Midbrain (tissue), 1 donor: ENCODE measurements at places on chromosomes 2 and 18.

DNA sequence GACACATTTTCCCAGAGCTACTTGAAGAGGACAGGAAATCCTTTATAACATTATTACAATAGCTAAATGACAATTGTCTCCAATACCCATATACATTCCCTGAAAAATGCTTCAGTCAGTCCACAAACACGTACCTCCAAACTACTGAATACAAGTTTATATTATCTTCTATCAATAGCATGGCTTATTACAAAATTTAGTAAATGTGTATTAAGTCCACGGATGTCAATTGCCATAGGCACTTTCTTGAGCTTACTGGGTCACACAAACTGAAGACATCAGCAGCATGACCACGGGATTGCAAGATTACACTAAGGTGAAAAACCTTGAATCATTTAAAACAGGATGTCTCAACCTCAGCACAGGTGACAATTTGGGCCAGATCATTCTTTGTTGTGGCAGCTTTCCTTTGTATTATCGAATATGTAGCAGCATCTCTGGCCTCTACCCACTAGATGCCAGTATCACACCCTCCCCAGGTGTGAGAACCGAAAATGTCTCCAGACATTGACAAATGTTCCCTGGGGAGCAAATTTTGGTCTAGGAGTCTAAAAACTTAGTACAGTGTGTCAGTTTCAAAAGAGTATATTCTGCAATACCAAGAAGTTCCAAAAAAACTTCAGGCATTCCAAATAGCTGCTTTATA, 1.4 kb downstream of the MBD2 start:
- no peak for DNase-seq

GRCh38 chr2:86807468-86808275, 17.0 kb upstream of the CD8A start:
- no peak for DNase-seq

DNA sequence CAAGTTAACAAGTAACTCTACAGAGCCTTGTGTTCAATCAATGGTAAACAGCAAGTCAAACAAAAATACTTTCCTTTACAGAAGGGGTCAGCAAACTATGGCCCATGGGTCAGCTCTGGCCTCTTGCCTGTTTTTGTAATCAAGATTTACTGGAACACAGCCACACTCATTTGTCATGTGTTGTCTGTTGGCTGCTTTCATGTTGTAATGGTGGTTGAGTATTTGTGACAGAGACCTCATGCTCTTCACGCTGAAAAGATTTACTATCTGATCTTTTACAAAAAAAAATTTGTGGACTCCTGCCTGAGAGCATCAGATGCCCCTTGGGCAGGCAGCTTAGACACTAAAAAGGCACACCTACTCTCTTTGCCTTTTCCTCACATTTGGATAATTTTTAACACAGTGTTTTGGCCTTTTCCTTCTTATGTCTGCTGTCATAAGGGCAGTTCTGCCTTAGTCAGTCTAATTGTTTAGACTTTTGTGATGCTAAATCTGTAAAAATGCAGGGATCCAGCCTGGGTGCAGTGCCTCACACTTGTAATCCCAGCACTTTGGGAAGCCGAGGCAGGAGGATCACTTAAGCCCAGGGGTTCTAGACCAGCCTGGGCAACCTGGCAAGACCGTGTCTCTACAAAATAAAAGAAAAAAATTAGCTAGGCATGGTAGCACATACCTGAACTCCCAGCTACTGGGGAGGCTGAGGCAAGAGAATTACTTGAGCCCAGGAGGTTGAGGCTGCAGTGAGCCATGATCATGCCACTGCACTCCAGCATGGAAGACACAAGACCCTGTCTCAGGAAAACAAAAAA, 18.3 kb downstream of the IL1B start:
- no peak for DNase-seq

GRCh38 chr2:99648178-99648844, 158.5 kb upstream of the REV1 start:
- peak; percentile 45 for DNase-seq

GRCh38 chr2:217614096-217614495, 388.7 kb downstream of the TNS1 start:
- DNase-seq: no peak

DNA sequence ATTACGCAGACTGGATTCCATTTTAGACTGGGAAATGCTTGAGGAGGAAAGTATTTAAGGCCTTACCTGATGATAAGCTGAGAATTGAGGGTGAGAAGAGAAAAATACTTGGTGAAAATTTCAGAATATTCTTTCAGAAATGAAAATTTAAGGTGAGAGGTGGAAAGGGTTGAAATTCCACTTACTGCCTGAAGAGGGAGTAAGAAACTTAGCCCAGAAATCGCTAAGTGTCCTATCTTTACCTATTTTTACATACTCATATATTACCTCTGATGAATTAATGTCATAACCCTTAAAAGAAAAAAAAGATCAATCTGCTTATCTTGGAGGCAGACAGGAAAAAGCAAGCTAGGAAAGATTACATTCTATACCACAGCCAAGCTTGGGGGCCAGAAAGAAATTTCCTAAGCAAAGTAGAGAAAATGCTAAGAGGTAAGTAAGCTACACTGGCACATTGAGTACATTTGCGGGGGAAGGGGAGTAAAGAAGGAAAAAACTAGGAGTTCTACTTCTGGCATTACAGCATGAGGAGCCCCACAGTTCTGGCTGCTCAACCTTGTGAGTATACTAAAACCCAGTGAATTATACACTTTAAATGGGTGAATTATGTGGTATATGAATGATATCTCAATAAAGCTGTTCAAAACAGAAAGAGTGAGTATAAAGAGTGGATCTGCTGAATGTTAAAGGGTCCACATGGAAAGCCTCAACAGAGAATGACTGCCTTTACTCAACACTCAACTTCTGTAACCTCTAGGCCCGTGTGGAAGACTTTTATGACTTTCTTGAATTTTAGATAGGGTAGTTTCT, 33.8 kb downstream of the SMC6 start:
- DNase-seq: peak; percentile 5

DNA sequence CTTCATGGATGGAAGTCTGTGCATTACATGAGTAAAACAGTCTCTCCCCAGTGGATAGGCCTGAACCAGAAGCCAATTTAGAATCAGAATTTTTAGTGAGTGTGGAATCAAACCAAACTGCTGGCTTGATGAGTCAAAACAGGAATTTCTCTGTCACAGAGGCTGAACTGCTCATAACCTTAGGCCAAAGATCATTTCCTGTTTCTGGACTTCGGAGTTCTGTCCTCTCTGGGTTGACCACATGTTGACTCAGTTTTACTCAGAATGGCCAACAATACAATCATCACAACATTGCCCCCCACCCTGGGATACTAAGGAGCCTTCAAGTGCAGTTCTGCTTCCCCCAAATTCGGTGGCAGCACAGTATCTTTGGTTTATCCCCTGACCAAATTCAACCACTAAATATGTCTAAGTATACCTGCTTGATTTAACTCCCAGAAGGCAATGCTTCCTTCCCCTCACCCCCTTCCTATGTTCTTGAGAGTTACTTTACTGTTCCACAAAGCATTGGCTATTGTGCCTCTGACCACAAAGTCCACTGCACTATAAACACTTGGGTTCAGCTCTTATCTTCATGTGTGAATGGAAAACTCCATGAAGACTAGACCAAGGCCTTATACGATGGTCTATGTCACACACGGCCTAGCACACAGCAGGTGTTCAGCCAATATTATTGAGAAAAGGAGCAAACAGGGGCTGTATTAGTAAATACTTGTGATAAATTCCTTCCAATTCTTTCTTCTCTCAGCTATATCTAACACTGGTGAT, 67.8 kb downstream of the NXPH2 start:
- DNase-seq: no peak

GRCh38 chr18:21489919-21490495, 110.5 kb downstream of the ESCO1 start:
- no peak for DNase-seq

- DNase-seq: no peak
These were observed 35.7 kb downstream of the ATP8B1 start for GRCh38 chr18:57767259-57768050.

GRCh38 chr18:79043288-79043687, 25.9 kb upstream of the ATP9B start:
- DNase-seq: no peak

- no peak for DNase-seq
These were observed 2.1 kb upstream of the HAAO start for GRCh38 chr2:42794271-42795046.

- no peak for DNase-seq
These were observed 84.1 kb upstream of the NCKAP5 start for GRCh38 chr2:133652398-133652797.

GRCh38 chr18:3230401-3231334, 10.9 kb upstream of the MYOM1 start:
- no peak for DNase-seq

DNA sequence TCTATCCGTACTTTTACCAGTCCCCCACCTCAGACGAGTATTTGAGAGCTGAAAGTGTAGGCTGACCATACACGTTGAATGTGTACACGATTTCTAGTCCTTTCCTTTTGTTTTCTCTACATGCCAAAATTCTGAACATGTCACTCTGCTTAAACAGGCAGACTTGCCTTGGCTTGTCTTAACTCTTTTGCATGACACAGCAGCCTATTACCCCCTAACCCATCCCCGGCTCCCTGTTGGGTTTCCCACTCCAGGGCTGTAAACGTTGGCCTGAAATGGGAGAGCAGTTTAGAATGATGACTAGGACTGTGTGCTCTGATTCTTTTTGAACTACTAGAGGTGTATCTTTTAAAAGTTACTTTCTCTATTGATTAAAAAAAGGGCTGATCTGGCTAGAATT, 19.1 kb downstream of the MTCL1 start:
- DNase-seq: no peak

DNA sequence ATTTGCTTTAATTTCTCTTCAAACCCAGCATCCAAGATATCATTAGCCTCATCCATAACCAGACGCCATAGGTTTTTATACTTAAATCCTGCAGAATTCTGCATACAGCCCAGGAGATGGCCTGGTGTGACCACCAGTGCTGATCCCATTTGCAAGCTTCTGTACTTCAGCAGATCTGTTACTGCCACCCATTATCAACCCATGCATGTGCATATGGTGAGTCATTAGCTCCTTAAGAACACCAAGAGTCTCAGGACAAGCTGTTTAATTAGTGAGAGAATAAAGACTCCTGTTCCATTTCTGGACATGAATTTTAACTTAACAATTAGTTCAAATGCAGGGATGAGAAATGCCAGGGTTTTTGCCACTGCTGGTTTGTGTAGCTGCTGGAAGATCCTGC, 110.7 kb upstream of the TANK start:
- DNase-seq: no peak

DNA sequence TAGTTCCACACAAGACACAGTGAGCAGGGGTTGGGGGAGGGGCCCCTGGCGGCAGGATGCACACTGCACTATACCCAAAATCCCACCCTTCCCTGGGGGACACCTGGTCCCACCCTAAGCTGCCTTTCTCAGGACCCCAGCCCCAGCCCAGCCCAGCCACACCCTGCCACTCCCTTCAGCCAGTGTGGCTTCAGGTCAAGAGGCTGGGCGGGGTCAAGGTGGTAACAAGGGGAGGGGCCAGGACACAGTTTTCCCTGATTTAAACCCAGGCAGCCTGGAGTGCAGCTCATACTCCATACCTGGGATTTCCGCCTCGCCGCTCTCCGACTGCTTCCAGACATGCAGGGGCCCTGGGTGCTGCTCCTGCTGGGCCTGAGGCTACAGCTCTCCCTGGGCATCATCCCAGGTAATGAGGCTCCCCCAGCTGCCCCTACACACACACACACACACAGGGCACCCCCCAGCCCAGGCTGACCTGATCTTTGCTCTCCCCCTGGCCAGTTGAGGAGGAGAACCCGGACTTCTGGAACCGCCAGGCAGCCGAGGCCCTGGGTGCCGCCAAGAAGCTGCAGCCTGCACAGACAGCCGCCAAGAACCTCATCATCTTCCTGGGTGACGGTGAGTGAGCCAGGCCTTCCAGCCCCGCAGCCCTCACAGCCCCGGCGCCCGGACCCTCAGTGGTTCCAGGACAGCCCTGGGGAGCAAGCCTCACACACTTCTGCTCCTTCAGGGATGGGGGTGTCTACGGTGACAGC, at the start of gene ALPG:
Gene ALPG, plus strand, starts transcription at position 289 of the 755 bp plus-strand sequence. Its CDS starts 51 bp downstream, at position 340.
- no peak for DNase-seq

GRCh38 chr2:215505044-215505786, 69.3 kb upstream of the FN1 start:
- DNase-seq: no peak

GRCh38 chr2:26088038-26088643, 54.3 kb downstream of the RAB10 start:
- peak; percentile 69 for DNase-seq

GRCh38 chr2:84970210-84970867, 622 bp upstream of the KCMF1 start:
- peak; percentile 63 for DNase-seq

GRCh38 chr2:126808929-126809328, 89.8 kb upstream of the TEX51 start:
- DNase-seq: no peak

DNA sequence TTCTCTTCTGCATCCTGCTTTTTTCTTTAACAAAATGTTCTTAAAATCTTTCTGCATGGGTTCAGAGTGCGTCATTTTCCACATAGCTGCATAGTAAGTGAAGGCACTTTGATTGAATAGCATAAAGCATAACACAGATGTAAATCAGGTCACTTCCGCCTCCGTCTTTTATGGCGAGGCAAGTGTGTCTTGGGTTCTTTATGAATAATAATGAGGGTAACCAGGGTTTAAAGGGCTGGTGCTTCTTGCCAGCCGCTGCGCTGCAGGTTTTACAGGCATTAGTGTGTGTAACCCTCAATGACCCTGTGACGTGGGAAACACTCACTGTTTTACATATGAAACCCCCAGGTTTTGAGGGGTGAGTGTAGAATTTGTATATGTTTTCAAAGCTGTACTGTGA, 164.2 kb downstream of the MYT1L start:
- DNase-seq: no peak

DNA sequence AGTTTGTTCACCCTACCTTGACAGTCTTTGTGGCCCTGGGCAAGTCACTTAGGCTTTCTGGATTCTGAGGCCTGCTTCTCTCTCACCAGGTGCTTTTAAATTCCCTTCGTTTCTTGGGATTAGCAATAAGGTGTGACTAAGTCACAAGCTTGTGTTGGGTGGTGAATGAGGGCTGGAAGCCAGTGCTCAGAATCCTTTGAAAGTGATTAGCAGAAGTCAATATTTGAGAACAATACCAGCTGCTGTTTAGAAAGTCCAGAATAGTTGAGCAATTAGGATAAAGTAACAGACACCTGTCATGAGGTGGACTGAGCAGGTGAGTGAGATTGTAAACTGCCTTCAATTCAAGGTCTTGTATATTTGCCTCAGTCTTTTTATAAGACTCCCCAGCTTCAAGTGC, 19.3 kb upstream of the MGAT5 start:
- no peak for DNase-seq

DNA sequence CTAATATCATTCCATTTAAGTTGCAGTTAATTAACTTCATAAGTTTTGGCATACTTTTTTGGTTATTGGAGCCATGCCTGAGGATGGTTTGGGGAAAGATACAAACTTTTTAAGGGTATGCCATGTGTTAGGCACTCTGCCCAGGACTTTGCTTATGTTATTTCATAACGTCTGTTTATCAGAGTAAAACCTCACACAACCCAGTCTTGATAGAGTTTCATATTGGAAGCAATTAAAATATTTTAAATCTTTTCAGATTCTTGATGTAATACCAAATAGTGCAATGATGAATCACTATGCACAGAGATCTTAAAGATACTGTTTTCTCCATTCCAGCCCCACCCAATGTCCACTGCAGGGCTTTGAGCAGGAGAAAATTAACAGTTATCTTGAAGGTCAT, 529.1 kb upstream of the HNMT start:
- no peak for DNase-seq

GRCh38 chr2:219399716-219400478, 12.2 kb upstream of the DNPEP start:
- no peak for DNase-seq

- DNase-seq: no peak
These were observed 19.7 kb upstream of the IL18R1 start for GRCh38 chr2:102335871-102336366.
